SK-N-SH (cell line): ENCODE measurements at places on chromosomes 3 and 15.

- no peak for DNase-seq
Measured at GRCh38 chr15:44490622-44491021, 46.3 kb upstream of the EIF3J start.

DNA sequence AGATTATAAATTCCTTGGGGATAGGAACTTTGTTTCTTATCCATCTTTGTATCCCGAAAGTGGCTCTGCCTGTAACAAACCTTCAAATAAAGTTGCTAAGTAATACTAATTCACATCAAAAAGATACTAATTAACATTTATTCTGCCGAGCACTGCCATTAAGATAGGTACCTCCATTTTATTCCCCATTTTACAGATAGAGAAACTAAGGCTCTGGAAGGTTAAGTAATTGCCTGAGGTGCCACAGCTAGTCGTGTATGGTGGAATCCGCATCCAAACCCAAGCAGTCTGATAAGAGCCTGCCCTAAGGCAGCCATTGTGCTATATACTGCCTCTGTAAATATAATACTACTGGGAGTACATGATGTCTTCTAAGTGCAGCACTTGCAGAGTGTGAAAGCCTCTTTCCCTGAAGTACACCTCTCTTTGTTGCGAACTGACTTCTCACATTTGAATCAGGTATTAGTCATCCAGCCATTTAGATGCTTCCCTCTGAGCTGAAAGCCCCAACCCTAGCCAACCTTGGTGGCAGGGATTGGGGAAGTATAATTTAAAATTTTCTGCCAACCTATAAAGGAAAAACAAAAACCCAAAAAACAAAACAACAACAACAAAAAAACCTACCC, 78.5 kb upstream of the CHD2 start:
- DNase-seq: no peak

GRCh38 chr3:170162052-170162451, 19.5 kb downstream of the PHC3 start:
- no peak for DNase-seq

DNA sequence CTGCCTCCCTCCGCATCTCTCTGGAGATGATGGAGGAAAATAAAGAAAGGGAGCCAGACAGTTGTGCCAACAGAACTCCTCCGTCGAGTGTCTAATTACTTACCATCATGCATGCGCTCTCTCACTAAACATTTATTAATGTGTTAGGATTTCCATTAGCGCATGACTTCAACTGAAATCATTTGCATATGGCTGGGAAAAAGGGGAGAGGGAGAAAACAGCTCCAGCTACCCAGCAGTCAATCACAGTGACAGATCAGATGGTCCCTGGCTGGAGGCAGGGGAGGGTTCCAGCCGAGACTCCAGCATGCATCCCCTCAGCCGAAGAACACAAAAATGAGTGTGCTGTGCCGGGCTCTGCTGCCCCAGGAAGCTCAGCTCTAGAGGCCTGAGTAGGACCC, 6.8 kb upstream of the RHO start:
- DNase-seq: peak; percentile 63

- DNase-seq: no peak
Measured at GRCh38 chr3:49966233-49966942, 26.4 kb downstream of the RBM6 start.

DNA sequence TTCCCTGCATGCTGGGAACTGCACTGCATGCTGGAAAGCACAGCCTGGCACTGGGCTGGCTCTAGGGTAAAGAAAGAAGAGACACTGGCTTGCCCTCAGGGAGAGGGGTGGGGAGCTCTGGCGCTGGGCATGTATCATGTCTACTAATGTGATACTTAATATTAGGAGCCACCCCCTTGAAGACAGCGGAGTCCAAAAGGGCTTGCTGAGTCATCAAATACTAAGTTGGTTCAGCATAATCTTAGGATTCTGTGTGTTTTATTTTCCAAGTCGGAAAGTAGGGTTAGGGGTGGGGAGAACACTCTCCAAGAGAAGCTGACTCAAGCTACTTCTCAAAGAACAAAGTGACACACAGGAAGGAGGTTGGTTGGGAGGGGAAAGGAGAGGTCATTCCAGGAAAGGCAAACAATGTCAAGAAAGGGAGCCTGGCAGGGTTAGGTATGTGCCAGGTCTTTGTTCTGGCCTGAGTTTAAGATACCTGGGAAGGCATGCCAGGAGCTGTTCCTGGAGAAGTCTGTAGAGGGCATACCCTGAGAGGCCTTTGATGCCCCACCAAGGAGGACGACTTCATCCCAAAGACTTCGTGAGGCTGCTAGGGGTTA, 237.8 kb upstream of the NR2E3 start:
- DNase-seq: no peak

DNA sequence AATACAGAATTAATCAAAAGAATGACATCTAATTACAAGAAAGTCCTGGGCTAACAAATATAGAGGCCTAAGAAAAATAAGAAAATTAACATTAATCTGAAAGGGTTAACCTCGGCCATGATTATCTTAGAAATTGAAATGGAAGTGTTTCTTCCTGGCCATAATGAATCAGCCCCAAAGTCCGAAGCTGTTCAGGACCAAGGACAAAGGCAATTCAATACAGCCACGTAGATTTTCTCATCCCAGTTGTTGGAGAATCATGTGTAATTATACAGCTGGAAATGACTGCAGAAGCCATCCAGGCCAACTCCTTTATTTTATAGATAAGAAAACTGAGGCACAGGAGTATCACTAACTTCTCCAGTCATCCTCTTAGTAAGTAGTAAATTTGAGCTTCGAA, 38.0 kb upstream of the GBE1 start:
- DNase-seq: no peak

- no peak for DNase-seq
Measured at GRCh38 chr3:77786216-77786615, 746.3 kb downstream of the ROBO2 start.

DNA sequence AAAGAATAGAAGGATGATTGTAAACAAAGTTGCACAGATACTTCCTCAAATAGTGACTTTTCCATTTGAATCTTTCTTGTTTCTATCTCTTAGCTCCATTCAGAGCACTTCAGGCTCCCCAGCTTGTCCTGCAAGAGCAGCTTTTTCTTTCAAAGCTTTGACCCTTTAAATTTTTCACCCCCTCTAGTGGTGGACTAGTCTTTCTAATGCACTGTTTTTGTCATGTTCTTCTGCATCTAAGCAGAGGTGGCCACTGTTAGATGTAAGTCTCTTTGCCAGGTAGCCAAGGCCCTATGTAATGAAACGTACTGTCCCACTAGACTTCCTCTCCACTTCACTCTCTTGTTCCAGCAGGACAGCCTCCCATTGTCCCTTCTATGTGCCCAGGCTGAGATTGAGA, 74.0 kb upstream of the MANF start:
- peak; percentile 32 for DNase-seq

DNA sequence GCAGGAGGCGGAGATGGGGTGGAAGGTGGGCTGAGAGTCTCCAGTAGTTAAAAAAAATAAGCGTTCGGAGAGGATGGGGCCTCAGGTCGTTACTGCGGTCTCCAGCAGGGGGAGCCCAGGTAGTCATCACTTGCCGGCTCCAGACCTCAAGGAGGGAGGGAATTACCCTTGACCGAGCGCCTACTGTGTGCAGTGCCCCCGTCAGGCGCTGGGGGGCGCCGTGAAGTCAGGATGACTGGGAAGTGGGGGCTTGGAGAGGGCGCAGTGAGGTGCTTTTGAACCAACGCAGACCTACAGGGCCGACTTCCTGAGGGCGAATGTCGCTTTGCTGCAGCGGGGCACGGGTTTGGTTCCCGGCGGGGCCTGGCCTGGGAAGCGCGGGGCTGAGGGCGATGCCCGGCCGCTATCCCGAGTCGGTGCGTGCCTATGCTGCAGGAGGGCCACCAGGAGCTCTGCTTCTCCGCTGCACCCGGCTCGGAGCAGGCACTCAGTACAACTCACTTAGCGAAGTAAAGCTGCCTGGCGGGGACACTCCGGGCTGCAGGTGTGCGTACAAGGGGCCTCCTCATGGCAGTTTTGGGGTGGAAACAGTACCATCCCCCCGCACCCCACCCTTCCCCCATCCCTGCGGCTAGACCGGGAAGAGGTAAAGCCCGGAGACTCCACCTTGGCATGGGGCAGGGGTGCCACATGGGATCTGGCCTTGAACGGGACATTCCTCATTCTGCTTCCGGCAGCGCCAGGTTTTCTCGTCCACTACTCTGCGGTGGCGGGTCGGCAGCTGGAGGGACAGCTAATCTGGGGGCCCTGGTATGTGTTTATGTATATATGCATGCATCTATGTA, 79.8 kb downstream of the RHCG start:
- DNase-seq: peak; percentile 96

DNA sequence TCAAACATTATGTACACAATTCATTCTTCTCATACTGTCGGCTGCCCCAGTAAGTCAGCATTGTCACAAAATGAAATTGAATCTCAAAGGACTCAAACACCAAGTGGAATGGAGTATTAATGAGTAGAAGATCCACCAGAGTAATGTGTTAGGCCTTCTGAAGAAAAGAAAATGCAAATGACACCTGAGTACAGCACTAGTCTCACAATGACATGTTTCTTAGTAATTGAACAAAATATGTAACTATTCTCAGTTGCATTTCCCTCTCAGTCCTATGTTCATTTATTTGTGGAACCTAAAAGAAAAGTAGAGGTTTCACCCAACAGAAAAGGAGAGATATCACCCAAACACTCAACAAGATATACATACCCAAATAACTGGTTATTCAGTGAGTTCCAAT, 283.9 kb upstream of the THBS1 start:
- DNase-seq: no peak
